ENCODE measurements at places on chromosomes 12 and 14.
A peak's percentile ranks its signal among the peaks of the same experiment; 100 is the strongest.

DNA sequence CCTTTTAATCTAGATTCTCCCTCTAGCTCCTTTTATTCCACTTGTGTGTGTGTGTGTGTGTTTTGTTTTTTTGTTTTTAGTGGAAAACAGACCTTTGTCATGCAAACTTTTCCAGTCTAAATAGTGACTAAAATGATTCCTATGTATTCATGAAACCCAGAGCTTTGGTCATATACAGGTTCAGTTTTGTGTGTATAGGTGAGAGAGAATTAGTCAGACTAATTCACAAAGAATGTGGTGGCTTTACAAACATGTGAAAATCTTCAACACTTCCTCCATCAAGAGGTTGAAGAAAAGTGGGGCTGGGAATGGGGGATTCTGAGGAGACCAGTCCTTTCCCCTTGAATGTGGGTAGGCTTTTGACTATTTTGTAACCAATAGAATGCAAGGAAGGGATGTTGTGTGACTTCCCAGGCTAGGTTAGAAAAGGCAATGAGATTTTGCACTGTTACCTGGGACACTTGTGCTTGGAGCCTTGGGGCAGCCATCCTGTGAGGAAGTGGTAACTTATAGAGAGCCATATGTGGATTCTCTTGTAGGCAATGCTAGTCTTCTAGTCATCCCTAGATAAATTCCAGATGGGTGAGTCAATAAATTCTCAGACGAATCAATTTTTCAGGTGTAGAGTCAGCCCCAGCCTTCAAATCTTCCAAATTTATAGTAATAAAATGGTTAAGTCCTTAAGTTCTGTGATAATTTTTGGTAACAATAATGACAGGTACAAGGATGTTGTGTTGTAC lies 236.1 kb downstream of the CEP128 start:
- DNase-seq: no peak

DNA sequence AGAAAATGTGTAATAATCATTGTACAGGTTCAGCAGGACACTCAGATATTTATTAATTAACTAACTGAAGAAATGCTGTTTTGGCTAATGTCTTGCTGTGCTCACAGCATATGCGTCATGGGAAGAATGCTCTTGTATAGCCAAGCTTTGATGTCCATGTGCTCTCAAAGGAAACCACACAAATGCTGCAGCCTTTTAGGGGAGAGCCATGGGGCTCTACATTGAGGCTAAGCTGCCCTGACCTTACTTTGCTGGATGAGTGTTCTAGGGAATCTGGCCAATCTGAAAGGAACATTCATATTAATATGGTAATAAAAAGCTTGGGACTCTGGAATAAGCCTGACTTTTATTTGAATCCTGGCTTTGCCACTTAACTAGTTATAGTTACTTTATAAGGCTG lies 9.5 kb upstream of the CRADD start:
- DNase-seq: no peak

- no peak for DNase-seq
Measured at GRCh38 chr12:7354529-7354928, 50.7 kb downstream of the ACSM4 start.

GRCh38 chr14:29759521-29760340 lies 167.9 kb downstream of the PRKD1 start:
- DNase-seq: no peak

DNA sequence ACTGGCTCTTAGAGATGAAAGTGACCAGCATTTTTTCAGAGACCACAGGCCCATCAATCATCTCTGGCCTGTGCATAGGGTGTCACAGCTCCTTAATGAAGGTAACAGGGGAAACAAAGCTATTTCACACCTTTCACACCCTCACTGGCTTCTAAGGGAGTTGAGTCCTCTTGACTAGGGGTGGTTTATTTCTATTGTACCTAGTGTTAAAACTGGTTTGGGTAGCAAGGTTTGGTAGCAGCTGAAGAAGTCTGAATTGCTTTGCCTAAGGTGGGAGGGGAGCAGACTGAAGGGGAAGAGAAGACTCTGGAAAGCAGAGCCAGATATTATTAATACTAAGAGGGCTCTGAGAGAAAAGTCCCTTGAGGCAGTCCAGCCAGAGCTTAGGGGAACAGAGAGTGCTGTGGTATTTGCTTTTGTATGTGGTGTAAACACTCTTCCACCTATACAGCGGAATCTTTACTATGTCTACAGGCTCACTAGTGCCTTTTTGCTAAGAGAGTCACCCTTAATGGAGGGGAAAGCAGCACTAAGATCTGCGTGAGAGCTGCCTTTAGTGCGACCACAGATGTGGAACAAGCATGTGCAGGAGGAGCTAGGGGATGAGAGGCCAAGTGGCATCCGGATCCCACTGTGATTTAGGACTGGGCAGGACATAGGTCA lies 95.8 kb downstream of the STXBP6 start:
- no peak for DNase-seq

DNA sequence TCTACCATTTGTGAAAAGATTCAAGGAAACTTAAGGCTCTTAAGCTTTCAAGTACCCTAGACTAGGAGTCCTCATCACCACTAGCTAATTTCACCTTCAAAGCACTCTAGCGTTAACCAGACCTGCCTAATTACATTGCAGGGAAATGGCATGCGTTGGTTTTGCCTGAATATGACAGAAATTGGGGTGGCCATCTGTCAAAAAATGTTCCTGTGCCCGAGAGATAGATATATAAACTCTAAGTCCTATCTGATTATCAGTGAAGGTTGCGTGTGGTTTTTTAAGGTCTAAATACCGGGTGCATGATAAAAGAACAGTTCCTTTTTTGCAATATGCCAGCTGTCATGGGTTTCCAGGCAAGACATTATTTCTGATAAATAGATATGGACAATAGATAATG lies 48.3 kb downstream of the SPRING1 start:
- DNase-seq: no peak

DNA sequence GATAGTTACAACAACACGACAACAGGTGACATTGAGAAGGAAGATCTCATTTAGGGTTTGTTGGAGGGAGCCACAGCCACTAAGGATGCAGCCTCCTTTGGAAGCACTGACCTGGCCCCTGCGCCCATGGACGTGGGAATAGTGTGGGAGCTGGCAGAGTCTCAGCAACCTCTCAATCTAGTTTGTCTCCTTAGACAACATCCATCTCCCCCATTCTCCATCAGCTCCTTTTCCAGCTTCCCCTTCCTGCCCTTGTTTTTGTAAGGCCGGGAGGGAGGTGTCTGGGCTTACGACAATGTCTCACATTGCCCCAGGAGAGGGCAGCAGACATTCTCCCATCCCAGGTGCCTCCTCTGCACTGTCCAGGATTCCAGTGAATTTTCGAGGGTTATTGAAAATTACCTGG lies 170.2 kb upstream of the PZP start:
- DNase-seq: no peak

- no peak for DNase-seq
Measured at GRCh38 chr12:23816394-23816851, 133.0 kb downstream of the SOX5 start.

GRCh38 chr12:114678718-114679117 lies 5.3 kb downstream of the TBX3 start:
- no peak for DNase-seq

- peak; percentile 0 for DNase-seq
Measured at GRCh38 chr12:2583091-2583497, 211.7 kb upstream of the FKBP4 start.

DNA sequence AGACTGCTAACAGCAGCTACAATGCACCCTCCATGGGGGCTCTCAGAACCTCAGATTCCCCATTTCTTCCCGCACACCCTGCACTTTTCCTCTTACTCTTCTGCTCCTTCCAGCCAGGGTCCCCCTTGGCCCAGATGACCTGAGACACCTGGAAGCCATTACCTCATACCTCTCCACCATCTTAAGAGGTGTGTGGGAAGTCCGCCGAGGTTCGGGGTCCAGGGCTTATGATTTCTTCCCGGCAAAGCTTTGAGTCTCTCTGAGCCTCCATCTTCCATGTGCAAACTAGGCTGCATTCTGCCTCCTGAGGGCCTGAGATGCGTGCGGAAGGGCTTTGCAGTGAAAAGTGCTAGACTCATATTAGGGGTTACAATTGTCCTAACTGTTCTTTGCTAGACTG lies 5.3 kb downstream of the GSC start:
- no peak for DNase-seq

DNA sequence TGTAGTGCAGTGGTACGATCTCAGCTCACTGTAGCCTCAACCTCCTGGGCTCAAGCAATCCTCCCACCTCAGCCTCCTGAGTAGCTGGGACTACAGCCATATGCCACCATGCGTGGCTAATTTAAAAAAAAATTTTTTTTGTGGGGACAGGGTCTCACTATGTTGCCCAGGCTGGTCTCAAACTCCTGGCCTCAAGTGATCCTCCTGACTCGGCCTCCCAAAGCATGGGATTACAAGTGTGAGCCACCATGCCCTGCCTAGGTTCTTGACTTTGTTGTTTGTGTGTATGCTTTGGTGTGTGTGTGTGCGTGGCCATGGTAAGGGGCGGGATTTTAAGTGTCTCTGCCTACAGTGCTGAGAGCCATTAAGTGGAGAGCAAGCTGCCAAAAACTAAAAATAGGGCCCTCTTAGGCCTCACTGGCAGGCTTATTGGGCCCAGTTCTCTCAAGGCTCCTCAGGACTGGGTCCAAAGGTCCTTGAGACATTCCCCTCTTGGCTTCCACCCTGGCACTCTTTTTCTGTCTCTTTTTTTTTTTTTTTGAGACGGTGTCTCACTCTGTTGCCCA lies 5.1 kb downstream of the COX14 start:
- DNase-seq: no peak

DNA sequence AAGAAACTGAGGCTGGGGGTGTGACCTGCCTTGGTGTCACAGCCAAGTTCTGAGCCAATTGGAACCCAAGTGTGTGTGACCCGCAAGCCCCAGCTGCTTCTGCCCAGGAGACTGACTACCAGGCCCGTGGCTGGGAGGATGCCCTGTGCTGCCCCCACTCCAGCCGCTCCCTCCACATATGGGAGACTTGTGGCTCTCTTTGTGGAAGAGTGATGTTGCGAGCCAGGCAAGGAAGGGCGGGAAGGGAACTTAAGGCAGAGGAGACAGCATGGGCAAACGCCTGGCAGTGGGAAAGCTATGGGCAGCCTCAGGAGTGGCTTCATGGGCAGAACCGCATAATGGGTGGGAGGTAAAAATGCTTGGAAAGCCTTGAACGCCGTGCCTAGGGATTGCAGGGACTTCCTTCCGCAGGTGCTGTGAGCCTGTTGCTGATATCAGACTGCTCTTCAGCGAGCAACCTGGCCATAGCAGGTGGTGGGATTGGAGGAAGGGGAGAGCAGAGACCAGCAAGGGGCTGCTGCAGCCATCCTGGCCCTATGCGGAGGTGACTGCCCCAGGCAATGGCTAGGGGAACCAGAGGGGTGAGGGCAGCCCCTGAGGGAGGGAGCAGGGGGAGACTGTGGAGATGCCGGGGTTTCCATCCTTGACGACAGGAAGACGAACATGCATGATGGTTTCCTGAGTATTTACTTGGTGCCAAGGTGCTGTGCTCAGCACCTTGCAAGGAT lies 115.7 kb downstream of the LGMN start:
- DNase-seq: no peak

- peak; percentile 79 for DNase-seq
Measured at GRCh38 chr14:47606566-47606965, 68.8 kb downstream of the MDGA2 start.

- DNase-seq: no peak
Measured at GRCh38 chr14:77822741-77823140, 22.8 kb downstream of the ADCK1 start.

GRCh38 chr12:80151131-80151530 lies 51.8 kb downstream of the OTOGL start:
- no peak for DNase-seq

DNA sequence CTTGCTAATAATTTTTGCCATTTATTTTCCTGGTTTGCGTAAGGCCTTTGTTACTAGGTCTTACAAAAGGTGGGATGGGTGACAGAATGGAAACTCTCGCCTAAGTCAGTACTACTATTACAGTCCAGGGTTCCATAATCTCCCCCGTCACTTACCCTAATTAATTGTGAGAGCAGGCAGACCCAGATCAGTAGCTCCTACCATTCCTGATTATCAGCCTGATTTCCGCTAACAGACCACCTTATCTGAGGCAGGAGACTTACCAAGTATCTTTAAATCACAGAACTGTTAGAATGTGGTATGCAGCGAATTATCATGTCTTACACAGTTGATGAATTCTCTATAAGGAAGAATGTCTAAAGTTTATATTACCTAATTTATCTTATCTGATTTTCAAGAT lies 234.7 kb downstream of the FOXN3 start:
- no peak for DNase-seq

GRCh38 chr12:8668441-8668840 lies 5.8 kb upstream of the MFAP5 start:
- no peak for DNase-seq

- DNase-seq: no peak
Measured at GRCh38 chr12:2009623-2010022, 5.4 kb upstream of the DCP1B start.

DNA sequence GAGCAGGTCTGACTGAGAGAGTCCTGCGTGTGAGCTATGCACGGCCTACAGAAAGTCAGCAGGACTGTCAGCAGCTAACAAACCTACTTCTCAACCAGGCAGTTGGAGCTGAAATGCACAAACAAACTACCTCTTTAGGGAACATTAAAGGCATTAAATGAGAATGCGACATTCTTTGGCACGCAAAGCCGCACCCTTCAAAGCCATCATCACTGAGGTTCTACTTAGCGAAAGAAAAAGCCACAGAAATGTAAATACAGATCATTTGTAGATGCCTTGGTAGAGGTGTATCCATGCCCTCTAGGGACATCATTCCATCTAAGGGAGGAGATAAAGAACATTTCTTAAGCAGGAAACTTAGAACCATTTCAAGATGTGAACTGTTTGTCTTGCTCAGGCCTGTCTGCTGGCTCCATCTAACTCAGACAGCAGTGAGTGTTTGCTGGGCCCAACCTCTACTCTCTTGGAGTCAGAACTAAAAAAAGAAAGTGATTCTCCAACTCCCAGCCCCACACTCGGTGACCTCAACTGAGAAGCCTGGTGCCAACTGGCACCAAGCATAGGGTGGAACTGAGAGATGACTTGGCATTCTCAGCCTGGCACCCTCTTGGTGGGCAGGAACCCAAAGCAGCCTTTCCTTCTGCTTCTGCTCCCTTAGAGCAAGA lies 63.5 kb upstream of the MBIP start:
- DNase-seq: no peak

DNA sequence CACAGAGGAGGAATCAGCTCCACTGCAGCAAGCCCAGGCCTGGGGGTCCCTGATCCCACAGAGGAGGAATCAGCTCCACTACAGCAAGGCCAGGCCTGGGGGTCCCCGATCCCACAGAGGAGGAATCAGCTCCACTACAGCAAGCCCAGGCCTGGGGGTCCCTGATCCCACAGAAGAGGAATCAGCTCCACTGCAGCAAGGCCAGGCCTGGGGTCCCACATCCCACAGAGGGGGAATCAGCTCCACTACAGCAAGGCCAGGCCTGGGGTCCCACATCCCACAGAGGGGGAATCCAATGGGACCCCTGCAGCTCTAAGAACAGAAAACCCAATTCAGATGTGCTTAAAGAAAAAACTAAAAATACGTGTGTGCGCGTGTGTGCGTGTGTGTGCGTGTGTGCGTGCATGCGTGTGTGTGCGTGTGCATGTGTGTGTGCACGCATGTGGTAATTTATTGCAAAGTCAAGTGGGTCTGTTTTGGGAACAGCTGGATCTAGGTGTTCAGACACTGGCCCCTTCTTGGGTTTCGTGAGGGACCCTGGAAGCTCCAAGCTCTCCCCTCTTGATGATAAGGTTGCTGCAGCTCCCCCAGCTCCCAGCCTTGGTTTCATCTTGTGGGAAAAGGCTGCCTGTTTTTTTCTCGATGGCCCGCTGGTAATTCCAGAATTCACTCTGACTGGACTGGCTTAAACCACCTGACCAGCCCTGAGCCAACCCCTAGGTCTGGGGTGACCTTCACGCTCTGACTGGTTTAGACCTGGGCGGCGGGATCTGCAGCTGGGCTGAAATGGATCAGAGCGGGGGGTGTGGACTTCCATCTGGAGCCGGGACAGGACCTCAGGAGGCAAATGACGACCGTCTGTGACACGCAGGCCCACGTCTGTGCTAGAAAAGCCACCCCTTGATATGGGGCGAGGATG lies 47.1 kb downstream of the GALNT9 start:
- DNase-seq: no peak

Measured in kidney glomerular epithelial cell (primary cell).